Left ventricle myocardium superior (tissue), 1 donor: ENCODE measurements at places on chromosomes 1 and 21. TPM values are rescaled to one million over a fixed set of nuclear protein-coding genes. Genes with fewer than 3 reads are reported as not detected.

Gene SPATA17
- 1.2 TPM for total RNA-seq

Gene HSPB7
- 3,996 TPM for total RNA-seq

Gene DISC1
- 4.3 TPM for total RNA-seq

- no peak for DNase-seq
Measured at GRCh38 chr1:245823408-245824147, 668.8 kb downstream of the KIF26B start.
